CD4-positive, alpha-beta T cell treated with Interleukin-17A for 4 hours (primary cell): ENCODE measurements at places on chromosomes 11 and 22.

- DNase-seq = no peak
Observed at GRCh38 chr11:86058360-86058759, 10.5 kb downstream of the PICALM start.

- DNase-seq = no peak
Observed at GRCh38 chr22:19565382-19566278, 41.4 kb upstream of the CLDN5 start.

- DNase-seq = no peak
Observed at GRCh38 chr11:128374026-128374425, 213.3 kb downstream of the ETS1 start.

DNA sequence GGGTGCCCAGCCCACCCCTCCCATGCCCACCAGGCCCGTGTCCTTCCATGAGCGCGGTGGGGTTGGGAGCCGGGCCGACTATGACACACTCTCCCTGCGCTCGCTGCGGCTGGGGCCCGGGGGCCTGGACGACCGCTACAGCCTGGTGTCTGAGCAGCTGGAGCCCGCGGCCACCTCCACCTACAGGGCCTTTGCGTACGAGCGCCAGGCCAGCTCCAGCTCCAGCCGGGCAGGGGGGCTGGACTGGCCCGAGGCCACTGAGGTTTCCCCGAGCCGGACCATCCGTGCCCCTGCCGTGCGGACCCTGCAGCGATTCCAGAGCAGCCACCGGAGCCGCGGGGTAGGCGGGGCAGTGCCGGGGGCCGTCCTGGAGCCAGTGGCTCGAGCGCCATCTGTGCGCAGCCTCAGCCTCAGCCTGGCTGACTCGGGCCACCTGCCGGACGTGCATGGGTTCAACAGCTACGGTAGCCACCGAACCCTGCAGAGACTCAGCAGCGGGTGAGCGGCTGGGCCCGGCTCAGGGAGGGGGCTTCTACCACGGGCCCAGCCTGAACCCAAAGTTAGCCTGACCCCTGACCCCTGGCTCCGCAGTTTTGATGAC is 3.0 kb downstream of the PKP3 start:
- DNase-seq = peak; percentile 74

DNA sequence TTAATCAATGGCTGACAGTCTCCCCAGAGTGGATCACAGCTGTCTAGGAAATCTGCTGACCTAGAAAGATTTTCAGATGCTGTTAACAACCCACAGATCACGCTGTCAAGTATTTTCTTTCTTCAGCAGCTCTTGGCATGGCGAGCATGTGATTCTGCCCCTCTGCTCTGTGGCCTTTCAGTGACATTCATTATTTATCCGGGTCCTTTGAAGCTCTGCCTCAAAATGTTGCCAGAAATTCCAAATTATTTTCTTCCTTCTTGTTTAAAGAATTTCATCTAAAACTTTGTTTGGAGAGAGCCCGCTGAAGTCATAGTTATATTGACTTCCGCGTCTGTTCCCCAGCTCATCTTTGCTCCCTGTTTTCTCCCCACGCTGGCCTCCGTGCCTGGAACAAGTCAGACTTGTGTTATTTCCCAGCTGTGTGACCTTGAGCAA is 134.1 kb downstream of the COMMD9 start:
- DNase-seq = no peak

- no peak for DNase-seq
Observed at GRCh38 chr11:26820739-26821138, 98.9 kb upstream of the SLC5A12 start.

DNA sequence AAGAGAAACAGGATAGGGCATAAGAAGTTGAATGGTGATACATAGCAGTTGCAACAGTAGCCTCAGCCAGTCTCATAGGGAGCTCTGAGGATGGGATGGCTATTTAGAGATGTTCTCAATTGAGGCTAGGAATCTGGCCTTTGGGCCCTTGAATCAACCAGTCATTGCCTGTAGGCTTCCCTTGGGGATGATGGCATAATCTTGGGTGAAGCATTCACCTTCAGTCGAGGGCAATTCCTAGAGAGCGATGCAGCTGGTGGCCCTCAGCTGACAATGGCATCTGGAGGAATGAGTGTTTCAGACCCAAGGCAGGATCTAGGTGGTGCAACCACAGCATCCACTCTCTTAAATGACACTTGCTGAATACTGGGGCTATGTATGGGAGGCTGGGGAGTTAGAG is 61.0 kb downstream of the CCDC81 start:
- DNase-seq = no peak

GRCh38 chr22:24731761-24732160 is 42.8 kb downstream of the PIWIL3 start:
- DNase-seq = no peak

GRCh38 chr11:27081056-27081455 is 40.4 kb downstream of the BBOX1 start:
- DNase-seq = no peak

DNA sequence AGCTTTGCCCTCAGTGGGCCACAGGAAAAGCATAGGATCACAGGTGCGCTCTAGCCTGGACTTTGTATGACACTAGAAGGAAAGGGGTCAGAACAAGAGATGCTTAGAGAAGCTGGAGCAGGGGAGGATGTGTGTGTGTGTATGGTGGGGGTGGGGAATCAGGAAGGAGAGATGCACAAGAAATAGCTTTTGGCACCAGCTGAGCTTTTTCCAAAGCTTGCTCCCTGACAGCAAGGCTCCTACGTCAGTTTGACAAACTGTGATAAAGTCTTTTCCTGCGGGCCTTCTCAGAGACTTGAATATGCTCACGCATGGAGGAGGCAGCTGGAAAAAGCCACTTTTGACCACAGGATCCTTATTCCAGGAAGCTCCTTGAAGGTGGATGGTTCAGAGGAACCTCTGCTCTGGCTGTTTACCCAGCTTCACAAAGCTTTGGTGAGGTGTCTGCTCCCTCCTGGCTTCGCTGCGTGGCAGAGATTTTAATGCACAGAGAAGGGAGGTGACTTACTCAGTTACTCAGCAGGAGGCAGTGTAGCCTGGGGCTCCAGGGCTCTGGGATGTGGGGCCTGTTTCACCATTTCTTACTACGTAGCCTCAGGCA is 3.9 kb downstream of the CDC42EP1 start:
- DNase-seq = no peak

DNA sequence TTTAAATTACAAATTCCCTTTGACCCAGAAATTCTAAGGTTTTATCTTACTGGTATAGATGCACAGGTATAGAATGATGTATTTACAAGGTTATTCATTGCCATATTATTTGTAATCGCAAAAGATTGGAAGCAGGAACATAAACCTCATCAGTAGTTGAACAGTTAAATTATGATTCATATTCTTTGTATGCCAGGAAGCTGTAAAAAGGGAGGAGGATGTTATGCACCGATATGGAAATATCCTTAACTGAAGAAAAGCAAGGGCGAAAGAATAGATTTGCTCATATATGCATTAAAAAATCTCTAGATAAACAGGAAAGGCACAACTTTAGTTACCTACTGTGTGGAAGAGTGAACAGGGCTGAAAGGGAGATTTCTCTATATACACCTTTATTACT is 36.7 kb downstream of the PPFIA1 start:
- no peak for DNase-seq

GRCh38 chr11:94786264-94787126 is 18.3 kb downstream of the AMOTL1 start:
- no peak for DNase-seq

DNA sequence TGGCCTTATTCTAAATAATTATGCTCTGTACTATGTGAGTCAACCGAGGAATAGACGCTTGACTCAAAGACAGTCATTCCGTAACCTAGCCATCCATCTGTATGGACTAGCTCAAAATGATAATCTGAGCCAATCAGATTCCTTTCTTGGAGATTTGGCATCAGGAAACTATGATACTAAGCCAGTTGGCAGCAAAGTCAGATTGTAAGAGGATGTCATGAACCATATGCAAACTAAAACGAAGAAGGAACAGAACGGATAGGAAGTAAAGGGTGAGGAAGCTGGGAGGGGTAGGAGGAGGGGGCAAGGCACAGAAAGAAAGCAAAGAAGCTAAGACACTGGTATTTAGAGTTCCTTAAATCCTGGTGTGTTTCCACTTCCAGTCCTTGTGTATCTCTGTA is 10.7 kb upstream of the SESN3 start:
- DNase-seq = no peak
